M059J (cell line): ENCODE measurements at places on chromosomes 1 and 21.

- DNase-seq, result no peak
Observed at GRCh38 chr1:62426794-62427193, 10.1 kb upstream of the USP1 start.

GRCh38 chr1:15799004-15799867 is 8.2 kb downstream of the UQCRHL start:
- peak; percentile 99 for DNase-seq

DNA sequence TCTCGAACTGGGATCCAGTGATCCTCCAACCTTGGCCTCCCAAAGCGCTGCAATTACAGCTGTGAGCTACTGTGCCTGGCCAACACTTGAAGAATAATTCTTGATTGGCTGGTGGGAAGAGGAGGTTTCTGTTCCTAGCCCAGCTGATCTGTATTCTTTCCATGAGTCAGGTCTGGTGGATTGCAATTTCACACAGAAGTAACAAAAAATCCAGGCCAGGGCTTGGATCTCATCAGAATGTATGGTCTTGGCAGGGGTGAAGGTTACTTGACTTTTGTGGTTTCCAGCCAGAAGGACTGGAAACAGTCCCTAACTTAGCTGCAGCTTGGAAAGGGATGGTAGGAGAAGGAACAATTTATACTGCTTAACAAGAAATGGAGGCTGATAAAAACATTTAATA is 5.1 kb upstream of the HP1BP3 start:
- DNase-seq, result peak; percentile 81

GRCh38 chr1:21756393-21757089 is 26.4 kb downstream of the USP48 start:
- no peak for DNase-seq

DNA sequence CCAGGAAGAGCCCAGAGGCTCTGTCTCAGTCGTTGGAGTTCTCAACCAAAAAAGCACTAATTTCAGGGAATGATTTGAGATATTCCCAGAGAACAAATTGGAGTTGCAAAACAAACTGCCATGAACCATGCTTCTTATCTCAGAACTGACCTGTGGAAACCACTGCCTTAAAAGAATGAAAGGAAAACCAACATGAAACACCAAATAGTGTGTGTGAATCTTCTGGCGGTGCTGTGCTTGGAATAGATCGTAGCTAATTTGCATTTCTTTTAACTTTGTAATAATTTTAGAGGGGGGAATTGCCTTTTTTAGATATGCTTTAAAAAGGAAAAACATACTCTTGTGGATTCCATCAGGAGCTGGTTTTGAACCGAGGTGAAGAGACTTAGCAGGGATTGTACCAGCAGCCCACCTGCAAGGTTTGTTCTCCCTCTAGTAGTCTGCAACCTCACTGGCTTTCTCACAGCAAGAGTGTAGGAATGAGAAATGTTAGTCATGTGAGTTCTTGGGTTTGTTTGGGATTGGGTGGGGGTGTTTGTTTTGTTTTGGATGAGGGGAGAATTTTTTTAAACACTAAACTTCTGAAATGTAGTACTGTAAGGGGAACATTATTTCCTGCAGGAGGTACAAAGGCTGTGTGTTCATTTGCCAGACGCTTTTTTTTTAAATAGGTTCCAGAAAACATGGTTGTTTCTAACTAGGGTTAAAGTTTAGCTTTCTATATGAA is 45.7 kb upstream of the ANGPTL1 start:
- DNase-seq, result no peak

GRCh38 chr1:88825721-88826120 is 65.6 kb downstream of the GTF2B start:
- DNase-seq, result no peak

- no peak for DNase-seq
Observed at GRCh38 chr1:223748405-223748772, 36.0 kb downstream of the CAPN2 start.

DNA sequence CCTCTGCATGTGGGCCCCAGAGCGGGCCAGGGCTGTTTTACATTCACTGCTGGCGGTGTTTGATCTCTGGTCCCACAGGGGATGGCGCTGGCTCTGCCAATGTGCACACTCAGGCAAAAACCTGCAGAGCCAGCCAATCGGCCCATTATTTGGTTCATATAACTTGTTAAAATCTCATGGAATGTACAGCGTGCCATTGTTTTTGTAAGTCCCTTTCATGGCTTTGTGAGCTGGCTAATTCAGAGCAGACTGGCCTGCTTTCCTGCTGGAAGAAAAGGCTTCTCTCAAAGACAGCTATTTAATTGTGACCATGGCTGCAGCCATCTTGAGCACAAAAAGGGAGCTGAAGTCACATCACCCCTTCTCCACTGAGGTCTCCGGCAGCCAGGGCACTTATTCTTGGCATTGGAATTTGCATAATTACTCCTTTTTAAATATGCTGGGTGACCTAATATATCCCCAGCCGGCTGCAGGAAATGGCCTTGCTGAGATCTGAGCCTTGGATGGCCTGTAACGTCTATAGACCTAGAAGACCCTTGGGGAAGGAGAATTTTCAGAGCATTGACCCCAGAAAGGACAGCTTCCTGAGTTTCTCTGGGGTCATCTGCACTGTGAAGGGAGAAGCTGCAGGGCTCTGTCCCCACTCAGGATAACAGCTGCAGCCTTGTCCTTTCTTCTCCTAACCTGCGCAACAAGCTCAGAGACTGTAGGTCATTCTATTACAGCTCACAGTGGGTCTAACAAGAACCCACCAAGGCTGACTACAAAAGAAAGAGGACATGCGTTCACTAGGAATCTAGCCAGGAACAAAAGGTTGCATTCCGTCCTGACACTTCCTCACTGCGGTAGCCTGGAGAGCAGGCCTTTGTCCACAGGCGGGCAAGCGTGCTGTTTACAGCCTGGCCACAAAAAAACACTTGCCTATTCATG is 45.8 kb downstream of the BCAR3 start:
- DNase-seq, result no peak

DNA sequence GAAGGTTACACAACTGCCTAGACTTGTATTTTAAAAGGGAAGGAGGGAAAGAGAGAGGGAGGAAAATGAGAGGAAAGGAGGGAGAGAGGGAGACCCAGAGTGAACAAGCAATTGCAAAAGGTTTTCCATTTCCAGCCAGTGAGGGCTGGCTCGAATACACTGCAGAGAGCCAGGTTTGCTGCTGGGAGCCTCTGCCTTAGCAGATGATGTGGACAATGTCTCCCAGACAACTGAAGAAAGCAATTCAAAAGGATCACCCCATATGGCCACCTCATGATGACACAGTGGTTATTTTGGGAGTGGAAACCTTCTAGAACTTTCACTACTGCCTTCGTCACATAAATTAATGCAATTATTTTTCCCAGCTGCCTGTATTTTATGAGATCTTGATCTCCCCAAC is 86.4 kb downstream of the BCAR3 start:
- DNase-seq, result peak; percentile 49

- no peak for DNase-seq
Observed at GRCh38 chr1:53398576-53399365, 60.4 kb upstream of the DMRTB1 start.

GRCh38 chr1:6171548-6172124 is 8.5 kb downstream of the CHD5 start:
- no peak for DNase-seq

DNA sequence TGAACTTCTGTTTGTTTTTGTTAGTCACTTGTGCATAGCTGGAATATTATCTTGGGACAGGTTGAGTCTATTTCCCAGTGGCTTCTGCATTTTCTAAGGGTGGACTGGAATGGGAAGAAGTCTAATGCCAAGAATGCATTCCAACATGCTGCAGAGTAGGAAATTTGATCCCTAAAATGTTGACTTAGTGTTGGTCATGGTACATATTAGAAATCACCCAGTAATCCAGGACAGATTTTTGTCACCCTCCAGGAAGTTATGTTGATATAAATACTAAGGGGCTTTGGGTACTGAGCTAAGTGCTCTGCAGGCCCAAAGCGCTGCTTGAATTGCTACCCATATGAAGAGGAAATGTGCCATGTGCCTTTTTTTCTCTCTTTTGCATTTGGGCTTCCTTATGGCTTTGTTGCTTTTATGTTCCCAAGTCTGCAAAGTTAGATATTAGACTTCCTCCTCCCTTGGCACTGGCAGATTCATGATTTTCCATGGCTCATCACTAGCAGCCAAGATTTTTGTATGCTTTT is 10.0 kb downstream of the ARID1A start:
- peak; percentile 91 for DNase-seq

DNA sequence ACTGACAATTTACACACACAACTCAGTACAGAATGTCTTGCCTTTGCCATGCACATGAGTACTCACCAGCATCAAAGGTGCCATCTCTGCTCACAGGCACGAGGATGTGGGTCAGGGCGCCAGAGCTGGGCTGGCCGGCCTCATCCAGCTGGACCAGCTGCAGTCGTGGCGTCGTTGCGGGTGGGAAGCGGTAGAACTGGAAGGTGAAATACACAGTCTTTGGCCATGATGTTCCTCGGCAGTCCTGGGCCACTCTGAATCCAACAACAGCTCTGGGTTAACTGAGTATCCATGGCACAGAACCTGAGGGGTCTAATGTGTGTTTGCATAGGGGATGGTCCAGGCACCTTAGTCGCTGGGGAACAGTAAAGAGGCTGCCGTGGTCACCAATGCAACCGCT is 87.7 kb downstream of the NPHP4 start:
- no peak for DNase-seq

DNA sequence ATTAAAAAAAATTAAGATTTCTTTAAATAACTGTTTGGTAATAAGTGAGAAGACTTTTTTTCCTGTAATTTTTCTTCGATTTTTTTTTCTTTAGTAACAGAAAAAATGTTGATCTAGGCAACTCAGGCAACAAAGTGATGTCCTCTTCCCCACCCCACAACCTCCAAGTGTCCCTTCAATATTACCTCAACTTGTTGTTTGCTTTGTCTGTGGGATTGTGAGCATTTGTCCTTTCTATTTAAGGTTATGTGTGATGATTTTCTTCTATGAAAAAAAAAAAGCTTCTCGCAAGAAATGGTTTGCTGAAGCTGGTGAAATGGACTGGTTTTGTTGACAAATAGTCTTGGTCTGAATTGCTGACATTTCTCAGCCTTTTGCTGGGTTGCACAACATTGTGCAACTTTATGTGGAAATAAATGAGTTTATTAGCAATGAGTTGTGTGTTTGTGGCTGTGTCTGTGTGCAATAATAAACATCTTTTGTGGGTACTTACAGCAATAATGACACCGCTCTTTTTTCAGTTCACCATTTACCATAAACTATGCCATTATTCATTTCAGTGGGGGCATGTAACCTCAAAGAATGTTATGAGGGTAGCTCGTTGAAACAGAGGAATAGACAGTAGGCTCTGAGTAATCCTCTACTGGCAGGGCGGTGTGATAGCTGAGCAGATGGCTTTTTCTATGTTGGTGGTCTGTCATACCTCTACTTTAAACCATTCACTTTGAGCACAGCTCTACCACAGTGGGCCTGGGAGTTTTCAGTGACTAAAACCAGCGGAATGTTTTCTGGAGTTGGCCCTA is 218.4 kb downstream of the HLX start:
- DNase-seq, result peak; percentile 97

- DNase-seq, result no peak
Observed at GRCh38 chr1:229092377-229093237, 178.3 kb upstream of the RAB4A start.

DNA sequence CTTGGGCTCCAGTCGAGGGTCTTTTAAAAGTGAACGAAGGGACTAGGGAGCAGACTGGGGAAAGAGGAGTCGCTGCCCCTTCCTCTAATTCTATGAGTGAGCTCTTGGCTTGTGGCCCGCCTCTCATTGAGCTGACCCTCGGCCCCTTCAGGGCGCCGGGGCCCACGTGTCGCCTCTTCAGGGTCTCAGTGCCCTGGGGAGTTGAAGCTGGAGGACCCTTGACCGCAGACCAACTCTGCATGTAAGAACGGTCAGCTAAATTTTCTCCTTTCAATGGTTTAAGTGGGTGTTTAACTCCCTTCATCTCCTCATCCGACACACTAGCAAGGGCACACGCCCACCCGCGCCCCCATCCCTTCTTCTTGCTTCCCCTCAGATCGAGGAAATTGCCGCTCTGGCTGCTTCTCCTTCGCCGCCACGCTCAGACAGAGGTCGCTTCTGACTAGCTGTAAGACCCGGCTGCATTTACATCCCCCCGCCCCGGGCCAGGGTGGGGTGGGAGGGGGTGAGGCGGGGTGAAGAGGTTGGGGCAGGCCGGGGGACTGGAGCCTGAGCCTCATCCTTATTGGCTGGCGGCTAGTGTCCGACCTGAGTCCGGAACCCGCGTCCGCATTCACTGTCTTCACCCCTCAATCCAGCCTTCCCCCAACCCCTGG is 10.9 kb downstream of the NR5A2 start:
- DNase-seq, result no peak

- DNase-seq, result no peak
Observed at GRCh38 chr1:39507230-39507928, 15.9 kb downstream of the BMP8A start.

DNA sequence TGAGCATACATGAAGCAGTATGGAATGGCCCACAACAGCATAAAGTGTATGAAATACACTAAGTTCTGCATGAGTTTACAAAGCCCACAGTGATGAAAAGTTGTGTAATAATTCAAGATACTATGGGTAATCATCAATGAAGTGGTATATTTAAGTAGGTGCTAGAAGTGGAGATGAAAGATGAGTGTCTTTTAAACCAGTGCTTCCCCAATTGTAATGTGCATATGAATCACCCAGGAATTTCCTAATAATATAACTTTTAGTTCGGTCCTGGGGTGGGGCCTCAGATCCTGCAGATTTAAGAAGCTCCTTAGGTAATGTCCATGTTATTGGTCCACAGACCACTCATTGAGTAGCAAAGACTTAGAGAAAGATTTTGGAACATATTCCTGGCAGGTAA is 184.9 kb downstream of the DUSP10 start:
- DNase-seq, result no peak

DNA sequence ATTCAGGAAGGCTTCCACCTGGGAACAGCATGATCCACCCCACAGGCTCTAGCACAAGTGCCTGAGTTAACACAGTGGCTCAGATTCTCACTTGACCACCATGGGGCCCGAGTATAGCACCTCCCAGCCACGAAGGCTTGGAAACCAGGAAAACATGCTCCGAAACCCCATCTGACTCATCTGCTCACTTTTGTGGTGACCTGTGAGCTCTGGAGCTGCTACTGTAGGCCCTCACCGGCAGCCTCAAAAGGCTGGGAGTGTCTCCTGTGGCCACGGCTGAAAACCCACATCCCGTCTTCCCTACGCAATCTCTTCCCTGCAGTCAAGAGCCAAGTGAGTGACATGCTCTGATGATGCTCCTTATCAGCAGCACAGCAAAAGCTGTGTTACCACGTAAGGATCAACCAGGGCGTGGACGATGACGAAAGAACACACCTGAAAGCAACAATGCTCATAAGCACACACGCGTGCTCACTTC is 81.4 kb downstream of the TGFBR3 start:
- peak; percentile 97 for DNase-seq

- DNase-seq, result no peak
Observed at GRCh38 chr1:169371404-169371803, 3.4 kb downstream of the BLZF1 start.

- no peak for DNase-seq
Observed at GRCh38 chr1:104761961-104762570, 1012.4 kb downstream of the AMY1C start.

- no peak for DNase-seq
Observed at GRCh38 chr1:34874296-34874952, 14.9 kb upstream of the SMIM12 start.

GRCh38 chr21:31447505-31447904 is 103.4 kb upstream of the TIAM1 start:
- DNase-seq, result no peak
